ENCODE measurements at places on chromosomes 11 and 22.

DNA sequence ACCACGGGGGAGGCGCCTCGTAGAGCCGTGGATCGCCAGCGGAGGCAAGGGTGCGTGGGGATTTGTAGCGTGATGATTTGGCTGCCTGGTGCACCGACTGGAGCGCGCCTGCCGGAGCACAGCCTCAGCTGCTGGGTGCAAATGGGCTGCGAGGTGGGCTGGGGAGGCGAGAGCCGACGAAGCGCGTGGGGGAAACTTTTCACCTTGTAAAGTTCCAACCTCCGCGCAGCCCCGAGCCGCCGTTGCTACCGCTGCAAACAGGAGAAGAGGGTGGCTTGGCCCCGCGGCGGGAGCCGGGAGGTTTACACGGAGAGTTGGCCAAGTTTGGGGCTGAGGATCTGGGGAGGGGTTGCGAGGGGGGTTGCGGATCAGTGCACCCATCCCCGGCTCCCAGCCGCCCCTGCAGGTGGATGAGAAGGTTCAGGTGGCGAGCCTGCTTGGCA is 528 bp downstream of the FAT3 start:
- DNase-seq = no peak

GRCh38 chr22:36913427-36914389 is at the start of gene CSF2RB:
Gene CSF2RB (plus strand): TSS chr22:36913628. CDS start chr22:36922208, 8,580 bp downstream.
- no peak for DNase-seq

GRCh38 chr22:45934168-45934564 is 42.8 kb downstream of the WNT7B start:
- DNase-seq = no peak

DNA sequence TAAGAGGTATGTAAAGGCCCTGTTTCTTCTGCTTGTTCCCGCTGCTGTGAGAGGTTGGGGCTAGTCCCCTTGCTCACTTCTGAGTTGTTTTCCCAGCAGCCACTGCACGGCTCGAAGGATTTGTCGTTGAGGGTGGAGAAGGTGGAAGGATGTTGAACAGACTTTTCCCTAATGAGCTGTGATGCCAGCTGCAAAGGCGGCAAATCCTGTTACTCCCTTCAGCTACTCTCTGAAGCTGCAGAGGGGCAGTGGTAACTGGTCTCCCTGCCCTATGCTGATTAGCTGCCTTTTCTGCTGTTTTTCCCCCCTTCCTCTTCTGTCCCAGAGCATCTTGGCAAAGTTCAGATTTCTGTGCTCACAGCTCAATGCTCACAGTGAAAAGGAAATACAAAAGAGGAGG is 90.4 kb upstream of the SLC25A18 start:
- no peak for DNase-seq

GRCh38 chr11:134047586-134047999 is 21.3 kb upstream of the JAM3 start:
- no peak for DNase-seq

- peak; percentile 54 for DNase-seq
These were observed 100.3 kb upstream of the PITPNB start for GRCh38 chr22:28019360-28019759.

DNA sequence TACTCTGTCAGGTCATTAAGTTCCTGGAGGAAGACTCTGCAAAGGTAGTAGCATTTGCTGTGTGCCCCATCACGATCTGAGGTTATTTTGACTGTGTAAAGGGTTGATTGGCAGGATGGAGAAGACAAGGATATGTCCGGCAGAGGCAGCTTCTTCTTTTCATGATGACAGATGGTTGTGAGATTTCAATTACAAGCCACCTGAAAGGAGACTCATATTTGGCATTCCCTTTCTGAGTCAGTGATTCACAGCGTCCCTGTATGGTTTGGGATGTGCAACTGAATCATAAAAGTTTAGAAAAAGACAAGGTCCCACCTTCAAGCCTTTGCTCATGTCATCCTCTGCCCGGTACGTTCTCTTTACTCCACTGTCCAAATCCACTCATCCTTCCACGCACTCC is 113.4 kb downstream of the MTNR1B start:
- no peak for DNase-seq

GRCh38 chr11:8723711-8724110 is 41.1 kb downstream of the RPL27A start:
- DNase-seq = no peak

- no peak for DNase-seq
These were observed 51.8 kb upstream of the SC5D start for GRCh38 chr11:121240650-121241303.

DNA sequence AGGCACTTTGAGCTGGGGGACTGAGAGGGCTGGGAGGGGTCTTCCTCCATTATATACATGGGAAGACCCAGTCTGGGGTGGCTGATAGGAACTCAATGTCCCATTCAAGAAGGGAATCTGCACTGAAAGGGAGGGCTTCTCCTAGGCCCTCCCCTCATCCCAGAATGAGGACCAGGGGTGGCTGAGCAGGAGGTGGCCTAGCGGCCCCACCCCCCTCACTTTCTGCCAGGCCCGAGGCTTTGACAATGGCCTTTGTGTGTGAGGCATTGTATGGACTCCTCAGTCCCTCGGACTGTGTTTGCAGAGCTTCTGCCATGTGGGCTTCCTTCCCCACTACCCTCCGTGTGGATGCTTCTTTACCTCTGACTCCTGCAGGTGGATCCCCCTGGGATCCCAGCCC is 65.7 kb downstream of the NECTIN1 start:
- DNase-seq = no peak

DNA sequence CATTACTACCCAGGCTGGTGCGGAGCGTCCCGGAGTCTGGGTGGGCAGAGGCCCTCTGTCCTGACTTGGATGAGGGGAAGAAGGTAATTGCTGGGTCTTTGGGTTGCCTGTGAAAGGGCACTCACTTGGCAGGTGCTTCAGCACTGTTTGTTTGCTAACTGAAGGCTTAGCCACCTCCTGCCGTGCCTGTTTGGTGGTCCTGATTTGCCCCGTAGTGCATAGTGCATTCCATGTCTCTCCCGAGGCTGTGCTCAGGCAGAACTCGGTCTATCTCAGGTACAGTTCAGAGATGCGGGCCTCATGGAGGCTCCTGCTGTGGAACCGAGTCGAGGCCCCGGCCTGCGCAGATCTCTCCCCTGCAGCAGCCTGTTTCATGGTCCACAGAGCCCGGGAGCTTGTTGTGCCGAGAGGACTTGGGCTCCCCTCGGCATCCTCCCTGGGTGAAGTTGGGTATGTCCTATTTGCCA is 146.2 kb downstream of the TBC1D22A start:
- DNase-seq = no peak

DNA sequence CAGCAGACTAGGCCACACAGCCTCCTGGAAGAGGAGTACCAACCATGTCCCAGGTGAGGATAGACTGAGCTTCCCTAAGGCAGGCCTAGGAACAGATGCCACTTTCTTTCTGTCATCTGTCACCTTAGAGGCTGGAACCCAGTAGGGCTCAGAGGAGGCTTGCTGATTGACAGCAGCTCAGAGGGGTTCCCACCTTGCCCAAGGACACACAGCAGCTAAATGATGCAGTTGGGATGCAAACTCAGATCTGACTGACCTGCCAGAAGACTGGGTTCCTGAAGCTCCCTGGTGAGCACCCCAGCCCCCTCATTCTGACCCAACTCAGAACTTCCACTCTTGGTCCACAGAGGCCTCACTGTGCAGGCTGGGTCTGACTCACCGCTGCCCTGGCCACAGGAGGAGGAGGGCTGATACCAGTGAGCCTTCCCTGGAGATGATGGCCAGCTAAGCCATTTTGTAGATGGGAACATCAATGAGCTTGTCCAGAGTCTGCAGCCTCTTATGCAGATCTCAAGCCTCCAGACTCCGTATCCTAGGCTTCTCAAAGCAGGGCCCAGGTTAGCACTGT is 14.0 kb downstream of the CAPN5 start:
- no peak for DNase-seq

DNA sequence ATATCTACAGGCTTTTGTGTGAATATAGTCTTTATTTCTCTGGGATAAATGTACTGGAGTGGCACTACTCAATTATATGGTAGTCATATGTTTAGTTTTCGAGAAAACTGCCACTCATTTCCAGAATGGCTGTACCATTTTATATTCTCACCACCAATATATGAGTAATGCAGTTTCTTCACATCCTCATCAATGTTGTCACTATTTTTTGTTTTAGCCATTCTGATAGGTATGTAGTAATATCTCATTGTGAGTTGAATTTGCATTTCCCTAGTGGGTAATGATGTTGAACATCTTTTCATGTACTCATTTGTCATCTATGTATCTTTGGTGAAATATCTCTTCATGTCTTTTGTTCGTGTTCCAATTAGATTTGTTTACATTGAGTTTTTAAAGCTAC is 18.0 kb downstream of the ACRV1 start:
- no peak for DNase-seq

GRCh38 chr22:44088976-44089570 is 65.0 kb downstream of the PARVB start:
- peak; percentile 95 for DNase-seq

DNA sequence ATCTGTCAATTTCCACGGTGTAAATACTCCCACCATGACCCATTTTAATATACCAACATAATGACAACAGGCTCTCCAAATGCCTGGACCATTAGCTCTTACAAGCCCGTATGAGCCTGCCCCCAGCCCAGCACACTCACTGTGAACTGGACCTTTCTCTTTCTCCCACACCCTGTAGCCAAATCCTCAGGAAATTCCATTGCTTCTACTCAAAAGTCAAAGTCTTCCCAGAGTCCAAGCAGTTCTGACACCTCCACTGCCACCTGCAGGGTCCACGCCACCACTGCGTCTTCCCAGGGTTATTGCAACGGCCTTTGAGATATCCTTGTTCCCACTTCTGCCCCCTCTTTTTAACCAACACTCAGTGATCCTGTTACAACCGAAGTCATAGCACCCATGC is 110.1 kb upstream of the ASPHD2 start:
- no peak for DNase-seq

GRCh38 chr11:126469311-126469710 is 113.8 kb downstream of the ST3GAL4 start:
- no peak for DNase-seq

GRCh38 chr11:63518548-63518947 is 12.7 kb downstream of the LGALS12 start:
- no peak for DNase-seq

- no peak for DNase-seq
These were observed 82.2 kb downstream of the PISD start for GRCh38 chr22:31579835-31580242.

DNA sequence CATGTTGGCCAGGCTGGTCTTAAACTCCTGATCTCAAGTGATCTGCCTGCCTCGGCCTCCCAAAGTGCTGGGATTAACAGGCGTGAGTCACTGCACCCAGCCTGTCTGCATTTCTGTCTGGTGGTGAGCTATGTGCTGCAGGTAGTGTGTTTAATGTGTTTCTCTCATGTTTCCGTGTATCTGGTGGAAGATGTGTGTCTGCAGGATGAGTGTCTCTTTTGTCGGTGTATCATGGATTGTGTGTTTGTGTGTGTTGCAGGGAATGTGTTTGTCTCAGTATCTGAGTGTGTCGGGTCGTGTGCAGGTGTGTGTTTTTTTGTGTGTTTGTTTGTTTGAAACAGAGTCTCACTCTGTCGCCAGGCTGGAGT is 16.1 kb downstream of the SCARF2 start:
- no peak for DNase-seq

- DNase-seq = no peak
These were observed 3.3 kb downstream of the PHOX2A start for GRCh38 chr11:72240461-72241290.

DNA sequence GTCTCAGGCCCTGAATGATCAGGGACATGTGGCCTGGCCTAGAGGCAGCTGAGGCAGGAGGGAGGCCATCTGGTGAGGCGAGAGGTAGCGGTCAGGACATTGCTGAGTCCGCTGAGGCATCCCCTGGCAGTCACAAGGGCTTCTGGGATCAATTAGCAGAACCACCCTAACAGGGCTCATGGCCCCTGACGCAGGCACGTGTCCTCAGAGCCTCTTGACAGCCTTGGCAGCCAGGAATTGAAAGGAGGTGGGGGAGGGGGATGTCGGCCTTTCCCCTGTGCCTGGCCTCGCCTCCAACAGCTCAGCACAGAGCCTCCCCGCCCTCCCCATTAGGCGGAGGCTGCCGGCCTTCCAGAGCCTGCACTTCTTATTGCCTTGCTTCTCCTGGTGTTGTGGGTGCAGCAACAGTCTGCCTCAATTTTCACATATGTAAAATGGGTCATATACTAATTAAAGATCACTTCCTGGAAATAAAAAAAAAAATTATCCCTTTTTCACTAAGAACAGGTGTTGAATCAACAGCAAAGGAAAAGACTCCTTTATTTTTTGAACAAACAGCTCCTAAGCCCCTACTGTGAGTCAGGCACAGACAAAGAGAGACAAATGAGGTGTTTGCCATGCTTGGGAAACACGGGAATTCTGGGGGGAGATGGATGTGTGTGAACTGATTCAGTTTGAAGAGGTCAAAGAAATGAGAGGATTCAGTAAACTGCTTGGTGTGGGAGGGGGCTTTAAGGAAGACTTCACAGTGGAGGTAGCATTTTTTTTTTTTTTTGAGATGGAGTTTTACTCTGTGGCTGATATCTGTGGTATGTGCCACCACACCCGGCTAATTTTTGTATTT is 55.3 kb downstream of the NFAM1 start:
- DNase-seq = peak; percentile 94

DNA sequence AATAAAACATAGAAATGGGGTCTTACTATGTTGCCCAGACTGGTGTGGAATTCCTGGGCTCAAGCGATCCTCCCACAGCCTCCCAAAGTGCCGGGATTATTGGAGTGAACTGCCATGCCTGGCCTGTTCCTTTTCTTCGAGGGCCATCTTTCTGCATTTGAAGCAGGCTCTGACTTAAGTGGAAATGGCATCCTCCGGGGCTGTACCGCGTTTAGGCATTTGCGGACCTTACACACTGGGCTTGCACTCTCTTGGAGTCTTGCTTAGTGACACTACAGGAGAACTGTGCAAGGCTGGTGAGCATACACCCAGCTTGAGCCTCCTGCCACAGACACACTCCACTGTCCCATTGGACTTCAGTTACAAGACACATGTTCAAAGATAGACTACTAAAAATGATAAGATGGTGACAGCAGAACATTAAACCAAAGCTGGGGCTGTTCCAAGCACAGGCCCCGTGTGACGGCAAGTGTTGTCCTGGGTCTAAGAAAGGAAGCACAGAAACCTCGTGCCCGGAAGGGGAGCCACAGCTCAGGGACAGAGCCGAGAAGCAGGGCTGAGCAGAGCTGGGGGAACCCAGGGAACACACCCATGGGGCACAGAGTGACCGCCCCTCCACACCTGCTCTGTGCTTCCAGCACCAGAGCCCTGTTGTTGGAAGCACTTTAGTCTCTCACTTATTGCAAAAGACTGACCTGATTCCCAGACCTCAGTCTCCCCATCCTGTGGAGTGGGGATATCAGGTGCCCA is 59.0 kb upstream of the SHANK2 start:
- no peak for DNase-seq

DNA sequence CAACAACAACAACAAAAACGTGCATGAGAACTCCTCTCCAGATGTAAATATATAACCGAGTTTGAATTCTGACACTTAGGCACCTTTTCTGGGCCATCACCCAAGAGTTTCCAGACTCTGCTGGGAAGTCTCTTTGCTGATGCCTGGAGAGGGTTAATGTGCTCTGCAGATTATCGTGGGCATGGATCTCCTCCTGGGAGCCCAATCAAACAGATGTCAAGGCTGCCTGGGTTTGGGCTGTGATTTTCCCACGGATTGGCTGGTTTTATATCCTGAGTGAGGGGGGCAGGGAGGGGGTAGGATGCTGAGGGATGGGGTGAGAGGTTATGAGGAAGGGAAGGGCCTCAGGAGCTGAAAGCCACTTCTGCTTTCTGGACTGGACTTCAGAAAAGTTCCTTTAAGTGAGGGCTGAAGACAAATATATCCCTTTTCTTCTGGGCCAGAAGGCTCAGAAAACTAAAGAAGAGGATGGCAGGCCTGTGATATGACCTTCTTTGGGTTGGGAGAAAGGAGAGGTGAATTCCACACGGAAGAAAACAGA is 4.2 kb downstream of the ELF5 start:
- DNase-seq = no peak
